ENCODE measurements at places on chromosomes 11 and 22.

DNA sequence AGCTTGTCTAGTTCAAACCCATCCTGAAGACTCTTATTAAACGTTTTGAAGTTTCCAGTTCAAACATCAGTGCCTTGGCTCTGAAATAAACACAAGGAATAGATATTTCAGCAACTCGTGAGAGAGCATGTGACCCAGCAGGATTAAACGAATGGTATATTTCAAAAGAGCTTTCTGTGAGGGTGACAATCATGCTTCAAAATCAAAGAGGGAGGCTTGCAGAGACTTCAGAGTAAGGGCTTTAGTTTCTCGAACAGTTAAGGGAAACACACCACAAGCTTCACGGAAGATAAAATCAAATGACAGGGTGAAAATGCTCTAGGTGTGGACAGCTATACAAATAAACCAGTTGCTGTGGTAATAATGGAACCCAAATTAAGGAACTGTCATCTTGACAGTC lies 1.4 kb downstream of the HPS4 start:
- DNase-seq = no peak

- no peak for DNase-seq
These were observed 1.0 kb upstream of the C11orf96 start for GRCh38 chr11:43941257-43941994.

DNA sequence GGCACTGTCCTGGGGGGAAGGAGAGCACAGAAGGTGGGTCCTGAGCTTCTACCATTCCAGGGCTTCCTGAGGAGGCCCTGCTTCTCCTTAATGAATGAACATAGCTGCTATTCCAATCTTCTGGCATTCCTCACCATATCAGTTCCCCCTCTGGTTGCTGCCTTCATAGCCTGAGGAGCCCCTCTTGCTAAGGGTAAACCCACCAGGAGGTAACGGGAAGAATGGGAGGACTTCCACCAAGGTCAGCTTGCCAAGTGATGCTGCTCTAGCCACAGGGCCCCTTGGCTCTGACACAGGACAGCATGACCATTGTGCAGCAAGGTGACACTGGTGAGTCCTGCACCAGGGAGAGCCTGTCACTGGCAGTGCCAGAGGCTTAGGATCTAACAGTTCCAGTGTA lies 1022.5 kb downstream of the TBC1D22A start:
- no peak for DNase-seq

GRCh38 chr11:65611758-65612603 lies 2.0 kb downstream of the MAP3K11 start:
- no peak for DNase-seq

DNA sequence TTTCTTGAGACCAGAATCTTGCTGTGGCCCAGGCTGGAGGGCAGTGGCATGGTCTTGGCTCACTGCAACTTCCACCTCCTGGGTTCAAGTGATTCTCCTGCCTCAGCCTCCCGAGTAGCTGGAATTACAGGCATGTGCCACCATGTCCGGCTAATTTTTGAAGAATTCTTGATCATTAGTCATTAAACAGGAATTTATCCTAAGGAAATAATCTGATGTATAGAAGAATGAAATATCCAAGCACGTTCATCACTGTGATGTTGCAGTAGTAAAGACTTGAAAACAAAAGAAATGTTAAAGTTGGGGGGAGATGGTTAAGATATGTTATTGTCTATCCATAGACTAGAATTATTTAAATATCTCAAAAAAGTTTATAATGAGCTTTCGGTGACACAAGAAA lies 23.6 kb downstream of the CBL start:
- no peak for DNase-seq

GRCh38 chr22:26199665-26200064 lies 30.4 kb downstream of the SEZ6L start:
- no peak for DNase-seq

GRCh38 chr11:47539681-47540039 lies 13.3 kb downstream of the CELF1 start:
- no peak for DNase-seq

DNA sequence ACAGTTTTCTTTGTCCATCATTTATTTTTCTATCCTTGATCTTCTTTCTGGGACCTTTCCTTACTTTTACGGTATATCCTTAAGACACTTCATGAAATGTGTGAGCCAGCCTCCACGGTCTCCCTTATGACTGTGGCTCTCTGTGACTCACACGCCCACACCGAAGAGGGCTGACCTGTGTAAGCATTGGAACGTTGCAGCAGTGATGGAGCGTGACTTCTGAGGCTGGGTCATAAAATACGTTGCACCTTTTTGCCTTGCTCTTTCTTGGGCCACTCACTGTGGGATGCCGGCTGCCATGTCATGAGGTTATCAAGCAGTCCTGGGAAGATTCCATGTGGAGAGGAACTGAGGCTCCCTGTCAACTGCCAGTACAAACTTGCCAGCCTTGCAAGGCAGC lies 96.3 kb upstream of the RAB1B start:
- DNase-seq = no peak

DNA sequence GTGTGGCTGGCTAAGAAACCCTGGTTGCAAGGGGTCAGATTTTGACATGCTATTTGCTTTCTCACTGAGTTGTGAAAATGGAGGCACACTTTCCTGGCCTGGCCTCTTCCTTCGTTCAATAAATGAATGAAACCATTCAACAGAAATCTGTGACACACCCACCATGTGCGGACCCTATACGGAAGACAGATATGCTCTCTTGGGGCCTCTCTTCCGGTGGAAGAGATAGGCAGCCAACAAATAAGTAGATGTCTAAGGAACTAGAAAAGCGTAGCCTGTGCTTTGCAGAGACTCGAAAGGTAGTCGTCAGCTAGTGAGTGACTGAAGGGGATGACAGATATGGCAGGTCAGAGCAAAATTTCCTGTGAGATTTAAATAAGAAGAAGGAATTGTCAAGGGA lies 5.3 kb downstream of the KCNQ1OT1 start:
- DNase-seq = no peak

GRCh38 chr11:86874304-86875056 lies 74.1 kb downstream of the PRSS23 start:
- no peak for DNase-seq

DNA sequence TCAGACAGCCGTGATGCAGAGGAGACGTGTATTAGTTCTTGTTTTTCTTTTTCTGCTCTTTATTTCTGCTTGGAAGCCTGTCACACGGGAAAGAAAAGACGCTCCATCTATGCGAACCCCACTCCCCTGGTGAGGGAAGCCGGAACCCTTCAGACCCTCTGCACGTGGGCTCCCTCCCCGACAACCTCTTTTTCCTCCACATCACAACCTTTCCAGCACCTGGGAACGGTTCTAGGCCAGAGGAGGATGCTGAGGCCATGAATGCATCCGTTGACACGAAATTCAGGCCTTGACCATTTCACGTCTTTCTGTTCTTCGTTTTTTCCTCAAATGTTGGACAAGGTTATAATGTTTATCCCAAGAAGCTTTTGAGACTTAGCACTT lies 85.3 kb upstream of the WNT7B start:
- DNase-seq = no peak

DNA sequence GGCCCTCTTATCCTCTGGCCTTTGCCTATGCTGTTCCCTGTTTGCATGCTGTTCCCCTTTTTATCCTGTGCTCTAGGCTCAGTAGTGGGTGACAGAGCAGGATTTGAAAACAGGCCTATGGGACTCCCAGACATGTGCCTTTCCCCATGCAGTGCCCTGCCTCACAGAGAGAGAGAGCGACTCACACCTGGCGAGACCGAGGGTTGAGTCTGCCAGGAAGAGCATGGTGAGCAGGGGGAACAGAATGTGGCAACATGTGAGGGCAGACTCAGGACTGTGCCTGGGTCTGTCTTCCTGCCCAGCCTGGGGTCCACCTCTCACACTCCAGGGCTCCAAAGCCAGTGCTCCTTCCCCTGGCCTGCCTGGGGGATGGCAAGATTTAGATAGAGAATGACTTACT lies 75.0 kb downstream of the NFAM1 start:
- no peak for DNase-seq

DNA sequence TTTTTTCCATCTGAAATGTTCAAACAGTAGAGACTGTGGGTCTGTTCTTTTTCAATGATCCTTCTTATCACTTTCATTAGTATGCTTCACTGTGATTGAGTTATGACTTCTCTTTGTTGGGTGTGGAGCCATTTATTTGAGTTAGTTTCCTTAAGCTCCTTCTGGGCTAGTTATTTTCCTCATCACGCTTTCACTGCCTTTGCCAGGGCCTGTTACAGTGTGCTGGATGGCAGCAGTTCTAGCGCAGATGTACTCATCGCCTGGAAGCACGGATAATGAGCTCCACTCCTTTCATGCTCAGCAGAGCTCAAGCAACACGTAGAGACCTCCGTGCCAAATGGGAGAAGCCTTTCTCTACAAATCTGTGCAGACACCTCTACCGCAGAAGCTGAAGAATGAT lies 7.0 kb upstream of the ARHGAP42 start:
- DNase-seq = no peak

GRCh38 chr11:92082652-92083051 lies 142.0 kb upstream of the FAT3 start:
- DNase-seq = no peak

- no peak for DNase-seq
These were observed 23.4 kb upstream of the CLDN5 start for GRCh38 chr22:19547620-19548019.

- no peak for DNase-seq
These were observed 20.7 kb downstream of the IFITM10 start for GRCh38 chr11:1729692-1730011.

GRCh38 chr22:26650722-26651421 lies 6.5 kb upstream of the MIAT start:
- no peak for DNase-seq

DNA sequence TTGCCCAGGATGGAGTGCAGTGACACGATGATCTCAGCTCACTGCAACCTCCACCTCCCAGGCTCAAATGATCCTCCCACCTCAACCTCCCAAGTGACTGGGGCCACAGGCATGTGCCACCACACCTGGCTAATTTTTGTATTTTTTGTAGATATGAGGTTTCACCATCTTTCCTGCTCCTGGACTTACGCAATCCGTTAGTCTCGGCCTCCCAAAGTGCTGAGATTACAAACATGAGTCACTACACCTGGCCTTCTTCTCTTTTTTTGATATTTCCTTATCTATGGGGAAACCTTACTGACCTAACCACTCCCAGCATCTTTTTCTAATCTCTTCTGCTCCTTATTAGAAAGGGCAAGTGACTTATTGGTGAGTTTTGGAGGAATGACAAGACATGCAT lies 121.7 kb upstream of the CHORDC1 start:
- no peak for DNase-seq

- no peak for DNase-seq
These were observed 7.4 kb downstream of the SCARF2 start for GRCh38 chr22:20430101-20430719.

- no peak for DNase-seq
These were observed 1.0 kb downstream of the NUP98 start for GRCh38 chr11:3796346-3796745.

DNA sequence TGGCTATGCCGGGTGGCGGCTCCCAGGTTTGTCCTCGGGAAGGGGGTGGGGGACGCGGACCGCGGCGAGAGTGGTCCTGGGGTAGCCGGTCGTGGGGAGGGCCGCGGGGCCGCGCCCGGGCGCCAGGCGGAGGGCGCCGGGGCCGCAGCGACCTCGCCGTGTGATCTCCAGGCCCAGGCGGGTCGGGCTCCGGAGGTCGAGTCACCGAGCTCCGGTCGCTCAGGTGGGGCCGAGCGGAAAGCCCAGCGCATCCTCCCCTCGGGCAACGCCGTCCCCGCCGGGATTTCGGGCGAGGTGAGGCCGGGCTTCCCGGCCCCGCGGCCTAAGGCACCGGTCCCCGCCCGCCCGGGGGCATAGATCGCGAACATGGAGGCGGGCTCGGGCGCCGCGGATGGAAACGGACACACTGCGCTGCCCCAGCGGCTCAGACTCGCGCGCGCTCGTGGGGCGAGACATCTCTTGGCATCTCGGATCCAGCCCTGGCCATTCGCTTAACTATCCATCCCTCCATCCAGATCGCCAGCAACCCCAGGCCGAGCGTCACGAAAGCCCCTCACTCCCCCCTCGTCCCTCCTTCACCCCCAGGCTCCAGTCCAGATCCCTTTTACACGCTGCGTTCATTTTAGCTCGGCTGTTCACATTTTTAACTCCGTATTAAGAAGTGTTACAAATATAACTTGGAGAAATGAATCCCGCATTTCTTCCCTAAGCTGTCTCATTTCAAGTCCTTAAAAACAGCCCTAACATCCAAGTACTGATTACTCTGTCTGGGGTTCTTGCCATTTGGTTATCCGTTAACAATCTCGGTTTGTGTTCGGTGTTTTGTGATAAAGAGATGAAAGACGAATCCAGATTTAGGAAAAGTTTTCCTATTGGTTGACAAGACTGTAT lies 460 bp downstream of the ZC3H12C start:
- peak; percentile 18 for DNase-seq

GRCh38 chr11:115930291-115930690 lies 426.1 kb upstream of the CADM1 start:
- no peak for DNase-seq

DNA sequence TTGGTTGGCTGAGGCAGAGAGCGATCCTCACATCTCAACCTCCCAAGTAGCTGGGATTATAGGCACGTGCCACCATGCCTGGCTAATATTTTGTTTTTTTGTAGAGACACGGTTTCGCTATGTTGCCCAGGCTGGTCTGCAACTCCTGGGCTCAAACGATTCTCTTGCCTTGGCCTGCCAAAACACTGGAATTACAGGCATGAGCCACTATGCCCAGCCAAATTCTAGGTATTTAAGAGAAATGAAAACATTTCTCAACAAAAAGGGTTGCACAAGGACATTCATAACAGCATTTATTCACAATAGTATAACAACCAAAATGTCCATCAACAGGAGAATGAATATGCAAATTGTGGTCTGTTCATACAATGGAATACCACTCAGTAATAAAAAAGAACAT lies 31.7 kb upstream of the RBX1 start:
- no peak for DNase-seq

DNA sequence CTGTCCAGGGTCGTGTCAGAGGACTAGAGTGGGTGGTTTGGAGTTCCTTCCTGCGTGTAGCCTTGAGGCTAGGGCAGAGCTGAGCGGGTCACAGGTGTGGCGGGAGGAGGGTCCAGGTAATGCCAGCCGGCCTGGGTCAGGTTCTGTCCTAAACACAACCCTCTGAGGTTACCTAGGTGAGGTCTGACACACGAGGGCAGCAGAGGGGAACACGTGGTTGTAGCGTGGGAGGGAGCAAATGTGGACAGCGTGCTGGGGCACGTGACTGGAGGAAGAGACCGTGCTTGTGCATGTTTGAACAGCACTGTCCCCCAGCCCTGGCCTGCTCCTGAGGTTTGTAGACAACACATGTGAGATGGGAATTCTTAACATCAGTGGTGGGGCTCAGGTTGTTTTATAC lies 13.1 kb downstream of the MOV10L1 start:
- DNase-seq = no peak

Measured in stimulated activated naive B cell treated with anti-CD40 and anti-IgM and Interleukin-4, amounts not matched to agents 10 μg/mL and 1 μg/mL and 100 μg/mL, for 72 hours (primary cell).